ENCODE measurements at places on chromosomes 5 and 9. TPM values are rescaled to one million over a fixed set of nuclear protein-coding genes. Genes with fewer than 3 reads are reported as not detected.

DNM1 gene
- total RNA-seq: 2.4 TPM

- DNase-seq: no peak
Measured at GRCh38 chr5:146762830-146763229, 115.7 kb downstream of the PPP2R2B start.

KIAA1958 gene
- 10.7 TPM for total RNA-seq

- no peak for DNase-seq
Measured at GRCh38 chr5:150573867-150574817, 66.2 kb downstream of the NDST1 start.

HRCT1 gene
- not detected for total RNA-seq

CDC20B gene
- 0.18 TPM for total RNA-seq
